ENCODE measurements at places on chromosomes 6 and 20.

- DNase-seq, result no peak
Observed at GRCh38 chr6:49698478-49698877, 14.9 kb downstream of the CRISP2 start.

DNA sequence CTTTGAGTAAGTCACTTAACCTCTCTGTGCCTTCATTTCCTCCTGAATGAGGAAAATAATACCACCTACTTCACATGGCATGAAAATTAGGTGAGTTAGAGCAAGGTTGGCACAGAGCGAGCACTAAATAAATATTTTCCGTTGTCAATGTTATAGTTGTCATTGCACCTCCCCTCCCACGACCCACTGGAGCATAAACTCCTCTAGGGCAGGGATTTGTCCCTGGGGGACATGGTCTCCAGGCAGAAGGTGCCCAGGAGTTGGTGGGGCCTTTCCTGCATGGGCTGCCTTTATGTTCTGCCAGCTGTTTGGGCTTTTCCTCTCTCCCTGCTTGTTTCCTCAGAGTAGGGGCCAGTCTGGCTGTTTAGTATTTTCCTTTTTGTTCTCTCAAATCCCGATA lies 1.3 kb upstream of the ANGPT4 start:
- DNase-seq, result no peak

- DNase-seq, result peak; percentile 6
Observed at GRCh38 chr6:112488238-112488637, 141.1 kb downstream of the RFPL4B start.

DNA sequence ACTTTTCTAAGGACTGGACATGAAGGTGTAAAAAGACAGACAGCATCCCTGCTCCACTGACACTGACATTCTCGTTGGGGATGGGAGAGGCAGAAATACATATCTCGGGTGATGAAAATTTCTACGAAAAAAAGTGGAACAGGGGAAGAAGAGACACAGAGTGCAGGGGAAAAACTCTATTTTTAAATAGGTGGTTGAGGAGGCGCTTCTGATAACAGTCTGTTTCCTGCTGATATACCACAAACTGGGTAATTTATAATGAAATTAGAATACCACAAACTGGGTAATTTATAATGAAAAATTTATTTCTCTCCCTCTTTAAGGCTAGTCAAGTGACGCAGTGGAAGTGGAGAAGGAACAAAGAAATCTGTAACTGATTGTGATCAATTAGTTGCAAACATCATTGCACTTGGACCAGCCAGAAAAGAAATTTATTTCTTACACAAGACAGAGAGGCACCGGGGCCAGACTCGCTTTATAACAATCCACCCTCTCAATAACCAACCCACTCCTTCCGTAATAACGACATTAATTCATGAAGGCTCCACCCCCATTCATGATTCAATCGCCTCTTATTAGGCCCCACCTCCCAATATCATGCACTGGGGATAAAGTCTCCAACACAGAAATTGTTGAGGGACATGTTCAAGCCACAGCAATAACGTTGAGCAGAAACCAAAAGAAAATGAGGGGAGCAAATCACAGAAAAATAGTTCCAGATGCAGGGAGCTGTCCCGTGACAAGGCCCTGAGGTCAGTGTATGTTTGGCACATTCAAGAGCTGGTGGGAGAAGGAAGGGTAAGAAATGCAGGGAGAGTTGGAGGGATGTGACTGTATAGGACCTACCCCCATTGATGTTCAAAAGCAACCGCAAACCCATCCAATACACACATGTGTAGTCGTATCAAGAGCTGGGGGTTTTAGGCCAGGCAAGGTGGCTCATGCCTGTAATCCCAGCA lies 6.6 kb upstream of the SRSF6 start:
- DNase-seq, result peak; percentile 46

- DNase-seq, result peak; percentile 45
Observed at GRCh38 chr6:118284736-118285360, 263.2 kb upstream of the PLN start.

- no peak for DNase-seq
Observed at GRCh38 chr6:10681795-10682194, 12.6 kb downstream of the C6orf52 start.

DNA sequence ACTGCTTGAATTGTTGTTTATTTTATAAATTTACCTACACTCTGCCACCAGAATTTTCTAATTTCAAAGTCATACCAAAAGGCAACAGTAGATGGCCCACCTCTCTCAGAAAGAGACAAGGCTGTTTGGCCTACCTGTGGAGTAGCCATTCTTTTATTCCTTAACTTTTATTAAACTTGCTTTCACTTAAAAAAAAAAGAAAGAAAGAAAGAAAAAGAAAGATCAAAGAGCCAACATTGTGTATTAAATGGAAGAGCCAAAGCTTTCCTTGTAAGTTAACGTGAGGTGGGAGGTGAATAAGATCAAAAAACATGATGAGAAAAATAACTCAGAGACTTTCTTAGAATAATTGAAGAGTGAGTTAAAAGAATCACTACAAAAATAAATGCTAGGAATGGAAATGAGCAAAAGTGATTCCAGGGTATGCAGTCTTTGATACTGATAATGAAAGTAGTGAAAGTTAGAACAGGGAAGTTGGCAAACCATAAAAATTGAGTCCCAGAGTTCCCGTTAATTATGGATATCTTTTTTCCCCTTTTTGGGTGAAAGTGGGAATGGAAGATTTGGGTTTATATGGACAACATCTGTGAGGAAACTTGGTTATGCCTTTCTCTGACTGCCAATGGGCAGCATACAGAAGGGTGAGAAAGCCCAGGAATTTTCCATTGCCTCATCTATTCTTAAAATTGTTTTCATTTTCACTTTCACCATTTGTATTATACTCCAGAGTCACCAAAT lies 35.9 kb upstream of the MYB start:
- peak; percentile 54 for DNase-seq

GRCh38 chr6:122692175-122692598 lies 82.0 kb downstream of the PKIB start:
- DNase-seq, result no peak
